GOT3 (cell line): ENCODE measurements at places on chromosomes 7 and 10.

DNA sequence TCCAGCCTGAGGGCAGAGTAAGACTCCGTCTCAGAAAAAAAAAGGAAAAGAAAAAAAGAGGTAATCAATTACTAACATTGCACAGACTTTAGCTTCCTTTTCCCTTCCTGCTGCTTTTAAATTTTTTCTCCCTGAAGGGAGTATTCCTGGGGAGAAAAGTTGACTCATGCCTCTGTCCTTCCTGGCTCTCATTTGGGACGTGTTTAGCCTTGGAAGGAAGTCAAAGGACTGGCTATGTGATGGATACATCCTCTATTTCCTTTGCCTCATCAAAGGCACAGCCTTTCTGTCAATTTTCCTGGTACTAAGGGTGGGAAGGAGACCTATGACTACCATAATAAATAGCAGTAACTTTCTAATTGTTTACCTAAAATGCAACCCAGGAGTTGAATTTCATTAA, 77.6 kb downstream of the ITGA8 start:
- DNase-seq = no peak

GRCh38 chr7:92762851-92763250, 73.5 kb downstream of the CDK6 start:
- no peak for DNase-seq

DNA sequence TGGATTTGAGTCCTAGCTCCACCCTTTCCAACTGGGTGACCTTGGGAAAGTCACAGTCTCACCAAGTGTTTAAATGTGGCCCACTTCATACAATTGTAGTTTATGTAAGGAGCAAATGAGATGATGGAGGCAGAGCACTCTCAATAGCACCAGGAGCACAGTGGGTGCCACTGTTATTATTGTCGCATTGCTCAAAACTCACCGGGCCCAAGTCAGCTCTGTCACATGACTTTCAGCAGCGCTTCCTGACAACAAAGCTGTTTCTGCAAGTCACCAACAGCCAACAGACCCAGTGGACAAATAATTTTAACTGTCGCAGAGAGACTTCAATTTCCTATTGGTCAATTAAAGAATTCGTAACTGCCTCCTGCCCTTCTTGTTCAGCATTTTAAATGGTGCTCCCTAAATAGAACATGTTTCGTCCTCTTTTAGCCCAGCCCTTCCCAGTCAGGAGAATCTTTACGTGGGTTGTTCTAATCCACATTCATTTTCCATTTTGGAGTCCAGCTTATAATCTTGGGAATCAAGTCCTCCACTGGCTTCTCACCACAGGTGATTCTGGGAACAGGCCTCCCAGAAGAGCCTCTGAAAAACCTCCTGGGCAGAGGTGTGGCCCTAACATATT, 415.6 kb upstream of the NPVF start:
- no peak for DNase-seq

DNA sequence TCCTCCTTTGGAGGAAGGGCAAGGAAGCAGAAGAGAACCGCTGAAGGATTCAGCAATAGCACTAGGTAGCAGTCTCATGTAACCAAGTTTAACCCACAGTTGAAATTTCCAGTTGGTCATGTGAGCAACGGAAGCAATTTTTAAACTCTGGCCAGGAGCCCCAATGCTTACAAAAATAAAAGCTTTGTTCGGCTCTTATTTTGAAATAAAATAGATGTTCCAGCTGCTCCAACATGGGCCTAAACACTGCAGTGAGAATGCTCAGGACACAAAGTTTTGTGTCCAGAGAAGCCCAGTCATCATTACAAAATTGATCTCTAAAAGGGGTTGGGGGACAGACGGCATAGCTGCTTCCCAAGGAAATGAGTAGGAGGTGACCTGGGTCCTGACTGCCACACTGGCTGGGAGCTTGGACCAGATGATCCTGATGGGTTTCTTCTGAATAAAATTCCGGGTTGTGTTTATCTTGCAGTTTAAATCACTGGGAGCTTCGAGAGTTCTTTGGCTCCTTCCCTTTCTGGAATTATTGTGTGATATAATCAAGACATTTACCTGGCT, 452 bp upstream of the TMEM140 start:
- no peak for DNase-seq

DNA sequence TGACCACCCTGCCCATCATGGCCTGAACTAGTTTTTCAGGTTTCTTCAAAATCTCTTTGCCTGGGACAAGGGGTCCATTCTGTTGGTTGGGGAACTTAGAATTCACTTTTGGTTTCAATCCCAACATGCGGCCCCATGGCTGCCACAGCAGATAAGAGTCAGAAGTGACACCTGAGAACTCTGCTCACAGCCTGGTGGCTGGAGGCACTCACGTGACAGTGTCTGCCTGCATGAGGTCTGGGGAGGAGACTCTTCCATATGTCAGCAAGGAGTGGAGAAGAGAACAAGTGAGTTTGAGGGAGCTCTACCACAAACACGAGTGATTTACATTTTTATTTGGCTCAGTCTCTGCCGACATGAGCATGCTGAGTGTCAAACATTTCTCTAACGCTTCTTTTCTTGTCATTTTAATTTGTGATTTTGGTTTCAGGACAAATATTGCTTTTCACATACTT, 370.4 kb downstream of the TNS3 start:
- DNase-seq = no peak

DNA sequence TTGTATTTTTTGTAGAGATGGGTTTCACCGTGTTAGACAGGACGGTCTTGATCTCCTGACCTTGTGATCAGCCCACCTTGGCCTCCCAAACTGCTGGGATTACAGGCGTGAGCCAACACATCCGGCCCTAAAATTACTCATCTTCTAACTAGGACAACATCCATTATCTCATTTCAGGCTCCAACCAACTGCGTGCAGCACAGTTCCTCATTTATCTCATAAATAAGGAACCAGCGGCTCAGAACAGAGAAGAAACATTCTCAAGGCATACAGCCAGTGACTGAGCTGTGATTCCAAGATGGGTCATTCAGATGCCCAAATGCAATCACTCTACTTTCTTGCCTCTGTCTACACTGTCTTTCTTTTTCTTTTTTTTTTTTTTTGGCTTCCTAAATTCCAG, 356.1 kb downstream of the ELMO1 start:
- DNase-seq = no peak

GRCh38 chr10:121662945-121663917, 65.0 kb upstream of the FGFR2 start:
- DNase-seq = no peak

DNA sequence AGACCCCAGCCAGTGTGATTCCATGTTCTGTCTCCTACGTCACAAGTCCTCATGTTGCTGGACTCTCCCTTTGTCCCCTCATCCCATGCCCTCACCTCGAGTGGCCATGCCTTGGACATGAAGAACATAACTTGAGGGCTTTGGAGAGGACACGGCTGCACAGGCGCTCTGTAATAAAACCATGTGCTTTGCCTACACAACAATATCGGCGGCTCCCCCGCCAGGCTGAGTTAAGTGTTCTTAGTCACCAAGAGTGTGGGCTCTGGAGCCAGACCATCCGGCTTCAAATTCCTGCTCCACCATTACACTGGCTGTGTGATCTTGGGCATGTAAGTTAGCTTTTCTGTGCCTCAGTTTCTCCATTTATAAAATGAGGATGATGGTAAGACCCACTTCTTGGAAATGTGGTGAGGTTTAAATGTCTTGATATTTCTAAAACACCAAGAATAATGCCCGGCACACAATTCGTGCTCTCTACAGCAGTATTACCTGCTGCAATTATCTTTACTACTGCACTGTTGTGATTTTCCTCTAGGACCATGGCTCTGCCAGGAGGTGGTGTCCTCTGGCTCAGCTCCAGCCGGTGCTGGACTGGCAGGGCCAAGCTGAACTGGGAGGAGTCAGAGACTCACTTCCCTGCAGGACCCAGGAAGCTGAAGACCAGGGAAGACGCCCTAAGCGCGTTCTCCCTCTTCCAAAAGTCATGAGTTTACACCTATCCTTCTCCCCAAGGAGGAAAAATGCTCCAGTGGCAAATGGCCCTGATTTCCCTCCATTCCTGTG, 15.7 kb downstream of the SLIT1 start:
- no peak for DNase-seq

DNA sequence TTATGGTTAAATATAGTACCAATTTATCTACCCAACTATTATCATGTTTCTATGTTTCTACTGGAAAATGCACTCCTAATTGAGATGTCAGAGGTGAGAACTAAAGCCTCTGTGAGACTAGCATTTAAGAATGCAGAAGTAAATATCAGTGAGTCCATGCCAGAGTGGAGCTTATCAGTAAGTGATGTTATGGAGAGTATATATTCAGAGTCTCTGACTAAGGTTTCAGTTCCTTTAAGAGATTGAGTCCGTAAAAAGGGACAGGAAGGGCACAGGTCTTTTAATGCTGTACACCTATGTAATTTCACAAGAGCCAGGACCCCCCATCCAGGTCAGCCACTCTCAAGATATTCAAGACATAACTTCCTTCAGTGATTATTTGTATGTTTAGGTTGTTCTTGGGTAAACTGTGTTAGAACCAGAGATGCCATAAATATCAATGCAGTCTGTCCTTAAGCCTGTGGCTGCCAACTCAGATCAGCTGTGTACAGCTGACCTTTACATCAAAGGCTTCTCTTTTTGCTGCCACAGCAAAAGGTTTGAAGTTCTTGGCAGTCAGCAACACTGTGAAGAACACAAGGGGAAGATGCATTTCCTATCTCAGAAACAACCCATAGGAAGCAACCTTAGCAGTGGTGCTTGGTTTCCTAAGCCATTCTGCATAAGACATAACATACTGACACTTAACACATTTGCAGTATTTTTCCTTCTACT, 244.8 kb downstream of the BICC1 start:
- no peak for DNase-seq

- no peak for DNase-seq
Measured at GRCh38 chr7:90688810-90689209, 92.7 kb downstream of the CDK14 start.

GRCh38 chr7:2819161-2819953, 24.8 kb downstream of the GNA12 start:
- no peak for DNase-seq

- no peak for DNase-seq
Measured at GRCh38 chr7:28297801-28298459, 114.4 kb upstream of the CREB5 start.

DNA sequence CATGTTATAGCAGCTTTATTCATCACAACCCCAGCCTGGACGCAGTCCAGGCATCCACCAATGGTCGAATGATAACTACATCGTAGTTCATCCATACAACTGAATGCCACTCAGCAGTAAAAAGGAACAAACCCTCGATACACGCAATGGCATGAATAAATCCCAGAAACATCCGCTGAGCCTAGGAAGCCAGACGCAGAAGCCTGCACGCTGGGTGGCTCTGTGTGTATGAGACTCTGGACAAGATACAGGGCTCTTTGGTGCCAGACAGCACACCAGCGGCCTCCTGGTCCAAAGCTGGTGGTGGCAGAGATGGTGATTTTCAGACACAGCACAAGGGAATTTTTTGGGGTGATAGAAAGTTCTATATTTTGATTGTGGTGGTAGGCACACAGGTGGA, 10.0 kb upstream of the CRYGN start:
- DNase-seq = no peak

GRCh38 chr10:130891066-130891465, 420.5 kb downstream of the TCERG1L start:
- DNase-seq = no peak

DNA sequence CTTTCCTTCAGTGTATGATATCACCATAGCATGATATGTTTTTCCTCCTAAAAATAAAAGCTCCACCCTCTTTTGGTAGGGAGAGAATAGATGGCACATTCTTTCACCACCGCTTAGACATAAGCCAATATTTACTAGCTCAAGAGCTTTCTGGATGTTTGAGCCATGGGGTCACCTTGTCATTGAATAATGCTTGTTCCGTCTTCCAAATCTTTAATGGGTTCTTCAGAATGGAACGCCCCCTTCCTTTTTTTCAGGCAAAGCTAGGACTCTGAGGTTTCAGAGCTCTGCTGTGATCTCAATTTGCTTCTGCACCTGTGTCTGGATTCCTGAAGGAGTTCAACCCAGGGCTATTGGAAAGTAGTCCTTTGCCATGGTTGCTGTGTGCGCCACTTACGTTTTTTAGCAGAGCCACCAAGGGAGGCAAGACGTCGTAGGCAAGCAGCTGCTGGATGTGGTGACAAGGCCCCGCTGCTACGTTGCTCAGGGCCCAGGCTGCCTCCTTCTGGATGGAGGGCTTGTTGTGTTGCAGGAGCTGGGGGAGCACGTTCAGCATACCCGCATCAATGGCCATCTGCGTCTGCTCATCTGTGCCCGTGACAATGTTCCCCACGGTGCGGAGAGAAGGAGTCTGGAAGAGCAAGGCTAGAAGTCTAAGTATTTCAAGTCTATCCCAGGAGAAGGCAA, 23.2 kb downstream of the KPNA7 start:
- DNase-seq = no peak

DNA sequence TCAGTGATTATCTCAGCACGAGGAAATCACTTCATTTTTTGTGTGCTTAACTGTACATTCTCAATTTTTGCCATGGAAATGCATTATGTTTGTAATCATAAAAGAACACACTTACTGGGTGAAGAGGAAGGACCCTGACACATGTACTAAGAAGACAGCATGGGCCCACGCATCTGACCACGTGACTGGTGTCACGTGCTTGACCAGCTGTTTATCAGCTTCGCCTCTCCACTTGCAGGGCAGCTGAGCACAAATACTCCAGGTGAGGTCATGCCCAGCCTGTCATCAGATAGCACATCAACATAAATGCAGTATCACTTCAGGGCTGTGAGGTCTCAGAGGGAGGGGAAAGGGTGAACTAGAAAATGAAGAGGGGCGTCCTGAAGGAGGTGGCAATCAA, 179.8 kb downstream of the EBF3 start:
- DNase-seq = no peak

DNA sequence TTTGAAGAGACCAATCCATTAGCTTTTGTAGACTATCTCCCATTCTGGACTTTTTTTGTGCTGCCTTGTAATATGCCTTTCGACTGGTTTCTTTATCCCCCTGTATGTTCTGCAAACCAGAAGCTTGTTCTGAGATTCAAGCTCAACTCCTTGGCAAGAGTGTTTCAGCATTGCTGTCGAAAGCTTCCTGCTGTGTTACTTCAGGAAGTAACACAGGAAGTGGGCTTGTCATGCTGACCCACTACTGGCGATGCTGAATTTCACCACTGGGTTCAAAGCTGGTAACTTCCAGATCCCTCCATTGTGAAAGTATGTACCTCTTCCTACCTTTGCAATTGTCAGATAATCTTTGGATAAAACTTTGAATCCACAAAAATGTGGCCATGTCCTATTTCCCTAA, 57.9 kb upstream of the INSYN2A start:
- DNase-seq = no peak

- peak; percentile 75 for DNase-seq
Measured at GRCh38 chr10:70363971-70364771, 18.3 kb downstream of the LRRC20 start.

- DNase-seq = no peak
Measured at GRCh38 chr7:2003451-2003930, 229.3 kb downstream of the MAD1L1 start.
